Pericardium fibroblast (primary cell): ENCODE measurements at places on chromosomes 4 and X. TPM values are rescaled to one million over a fixed set of nuclear protein-coding genes. Genes with fewer than 3 reads are reported as not detected.

DCLK2 gene
- 1.8 and 2.2 TPM in 2 replicates for total RNA-seq

MSN gene
- total RNA-seq, result 125 and 233 TPM in 2 replicates

VCX2 gene
- total RNA-seq, result not detected in 2 replicates

CT45A5 gene
- total RNA-seq, result not detected in 2 replicates

ARX gene
- total RNA-seq, result not detected in 2 replicates

GUF1 gene
- total RNA-seq, result 11.6 and 17.7 TPM in 2 replicates

GRK4 gene
- total RNA-seq, result 1.4 and 3.7 TPM in 2 replicates

HSFX2 gene
- 0.68 TPM in 1 of 2 replicates, not detected in the other for total RNA-seq

RPS6KA6 gene
- total RNA-seq, result 0.23 and 4.3 TPM in 2 replicates

SLC9A7 gene
- 0.93 and 1.8 TPM in 2 replicates for total RNA-seq

CYBB gene
- total RNA-seq, result 0.12 TPM in 1 of 2 replicates, not detected in the other

LEF1 gene
- total RNA-seq, result 0.93 TPM in 1 of 2 replicates, not detected in the other

MFAP3L gene
- 0.23 and 4.9 TPM in 2 replicates for total RNA-seq

TRMT44 gene
- 7.4 and 9.1 TPM in 2 replicates for total RNA-seq

MAGIX gene
- 0.93 and 1.0 TPM in 2 replicates for total RNA-seq

GPC4 gene
- 3.3 and 3.5 TPM in 2 replicates for total RNA-seq

COL4A6 gene
- total RNA-seq, result 1.3 and 3.5 TPM in 2 replicates

TMPRSS11A gene
- total RNA-seq, result not detected in 2 replicates

UGT2A3 gene
- total RNA-seq, result not detected in 2 replicates

PCDH11X gene
- not detected in 2 replicates for total RNA-seq

FAM53A gene
- 3.3 and 7.8 TPM in 2 replicates for total RNA-seq

FABP2 gene
- not detected in 2 replicates for total RNA-seq

UGT2A1 gene
- not detected in 2 replicates for total RNA-seq

NPY2R gene
- 2.1 and 7.3 TPM in 2 replicates for total RNA-seq

ARMCX2 gene
- 73.8 and 76.3 TPM in 2 replicates for total RNA-seq

SSX1 gene
- not detected in 2 replicates for total RNA-seq

HERC6 gene
- 1.2 and 1.4 TPM in 2 replicates for total RNA-seq

IL1RAPL1 gene
- total RNA-seq, result 0.58 and 1.5 TPM in 2 replicates

RHOXF2 gene
- not detected in 2 replicates for total RNA-seq

BGN gene
- total RNA-seq, result 135 and 164 TPM in 2 replicates

RS1 gene
- not detected in 2 replicates for total RNA-seq

SLIT2 gene
- total RNA-seq, result 9.3 and 12.0 TPM in 2 replicates
